Natural killer cell treated with Interleukin-12 subunit alpha and Interleukin-12 subunit beta and Interleukin-15 and Interleukin-18, amount 100 ng/mL, for 72 hours (primary cell): ENCODE measurements at places on chromosomes 1 and 21. TPM values are rescaled to one million over a fixed set of nuclear protein-coding genes. Genes with fewer than 3 reads are reported as not detected.

DNA sequence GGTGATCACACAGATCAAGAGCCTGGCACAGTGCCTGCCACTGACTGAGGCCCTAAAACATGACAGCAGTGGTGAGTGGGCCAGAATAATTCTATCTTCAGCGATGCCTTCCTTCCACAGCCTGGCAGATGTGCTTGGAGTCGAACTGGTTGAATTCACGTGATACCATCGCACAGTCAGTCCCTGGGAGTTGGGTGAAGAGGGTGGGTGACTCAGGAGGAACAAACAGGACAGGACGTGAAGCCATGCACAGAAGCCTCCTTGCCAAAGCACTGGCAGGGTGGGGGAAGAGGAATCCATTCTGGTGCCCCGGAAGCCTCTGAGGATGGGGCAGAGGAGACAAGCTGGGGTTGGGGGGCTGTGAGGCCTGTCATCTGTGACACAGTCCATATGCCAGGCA, 80.3 kb upstream of the WNT4 start:
- DNase-seq = peak; percentile 16

DNA sequence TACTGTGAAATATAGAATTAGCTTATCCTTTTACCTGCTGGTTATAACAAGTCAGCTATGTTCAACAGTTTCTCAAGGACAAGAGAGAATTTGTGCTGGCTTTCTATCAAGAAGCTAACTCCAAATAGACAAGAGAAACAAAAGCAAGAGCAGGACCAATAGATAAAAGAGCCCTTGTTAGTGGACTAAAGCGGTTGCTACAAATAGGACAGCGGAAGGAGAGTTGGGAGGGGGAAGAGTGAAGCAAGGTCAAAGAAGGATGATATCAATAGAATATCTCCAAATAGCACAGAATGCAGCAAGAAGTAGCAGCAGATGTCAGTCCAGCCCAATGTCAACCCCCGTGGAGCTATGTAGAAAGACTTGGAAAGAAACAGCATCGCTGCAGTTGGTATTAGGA, 53.0 kb upstream of the AKT3 start:
- no peak for DNase-seq

GRCh38 chr1:221230605-221231004, 351.4 kb downstream of the HLX start:
- DNase-seq = no peak

- DNase-seq = peak; percentile 75
Observed at GRCh38 chr21:43865540-43866259, 677 bp downstream of the AGPAT3 start.

- DNase-seq = no peak
Observed at GRCh38 chr1:184429335-184429734, 42.5 kb downstream of the C1orf21 start.

- no peak for DNase-seq
Observed at GRCh38 chr1:100051401-100051800, 81.3 kb downstream of the SASS6 start.

DNA sequence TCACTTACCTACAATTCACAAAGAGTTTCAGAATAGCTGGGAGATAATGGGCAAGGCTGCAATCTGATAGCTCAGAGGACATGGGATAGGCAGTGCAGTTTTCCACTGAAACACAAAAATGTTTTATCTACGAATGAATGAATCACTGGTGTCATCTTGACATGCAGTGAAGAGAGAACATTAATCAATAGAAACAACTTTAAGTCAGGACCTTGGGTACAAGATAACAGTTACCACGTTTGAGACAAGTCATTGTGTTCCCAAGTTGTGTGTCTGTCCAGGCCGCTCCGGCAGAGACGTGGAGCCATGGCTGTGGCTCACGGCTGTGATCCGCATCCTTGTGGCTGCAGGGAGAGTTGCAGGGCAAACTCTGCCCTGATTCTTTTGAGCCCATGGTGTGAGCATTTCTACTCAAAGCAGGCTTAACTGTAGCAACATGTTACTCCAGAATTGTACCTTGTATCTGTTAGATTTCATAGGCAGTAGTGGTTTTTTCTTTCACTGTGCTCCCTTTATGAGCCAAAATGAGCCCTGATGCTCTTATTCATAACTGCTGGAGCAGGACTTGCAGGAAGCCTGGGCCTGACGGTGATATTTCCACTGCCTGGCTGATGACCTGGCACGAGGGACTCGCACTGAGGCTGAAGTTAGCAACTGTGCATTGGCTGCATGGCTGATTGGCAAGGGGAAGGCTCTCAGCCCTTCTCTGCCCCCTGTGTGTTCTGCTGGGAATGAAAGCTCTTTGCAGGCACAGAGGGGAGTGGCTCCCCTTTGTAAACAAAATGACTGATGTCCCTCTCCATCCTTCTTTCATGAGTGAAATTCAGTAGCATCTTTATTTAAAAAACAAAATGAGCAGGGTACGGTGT, 465.2 kb downstream of the AJAP1 start:
- DNase-seq = no peak

- DNase-seq = no peak
Observed at GRCh38 chr1:13700521-13701270, 708 bp downstream of the PRDM2 start.

SLC1A7 gene
- 1.1 TPM for total RNA-seq

PTAFR gene
- total RNA-seq = 1.3 TPM

CSF3R gene
- 0.64 TPM for total RNA-seq

RAB4A gene
- 32.8 TPM for total RNA-seq
